ENCODE measurements at places on chromosomes 12 and 14.

- DNase-seq: no peak
These were observed 115.0 kb downstream of the BTG1 start for GRCh38 chr12:92030618-92031017.

DNA sequence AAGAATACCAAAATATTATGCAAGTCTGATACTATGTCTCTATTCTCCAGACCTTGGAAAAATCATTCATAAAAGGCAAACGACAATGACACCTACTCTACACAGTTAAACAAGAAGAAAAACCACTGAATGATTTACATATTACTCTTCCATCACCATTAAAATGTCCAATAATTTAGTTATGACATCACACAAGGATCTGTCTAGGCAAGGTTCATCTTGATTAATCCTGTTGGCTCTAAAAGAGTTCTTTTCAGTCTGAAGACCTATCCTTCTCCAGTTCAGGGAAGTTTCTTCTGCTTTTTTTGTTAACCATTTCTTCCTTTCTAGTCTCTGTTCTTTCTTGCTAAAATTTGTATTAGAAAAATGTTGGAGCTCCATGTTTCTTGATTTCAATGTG, 64.0 kb downstream of the OSBPL8 start:
- no peak for DNase-seq

GRCh38 chr14:95164506-95164905, 7.2 kb upstream of the DICER1 start:
- no peak for DNase-seq

GRCh38 chr12:79069009-79069408, 204.4 kb downstream of the SYT1 start:
- no peak for DNase-seq

DNA sequence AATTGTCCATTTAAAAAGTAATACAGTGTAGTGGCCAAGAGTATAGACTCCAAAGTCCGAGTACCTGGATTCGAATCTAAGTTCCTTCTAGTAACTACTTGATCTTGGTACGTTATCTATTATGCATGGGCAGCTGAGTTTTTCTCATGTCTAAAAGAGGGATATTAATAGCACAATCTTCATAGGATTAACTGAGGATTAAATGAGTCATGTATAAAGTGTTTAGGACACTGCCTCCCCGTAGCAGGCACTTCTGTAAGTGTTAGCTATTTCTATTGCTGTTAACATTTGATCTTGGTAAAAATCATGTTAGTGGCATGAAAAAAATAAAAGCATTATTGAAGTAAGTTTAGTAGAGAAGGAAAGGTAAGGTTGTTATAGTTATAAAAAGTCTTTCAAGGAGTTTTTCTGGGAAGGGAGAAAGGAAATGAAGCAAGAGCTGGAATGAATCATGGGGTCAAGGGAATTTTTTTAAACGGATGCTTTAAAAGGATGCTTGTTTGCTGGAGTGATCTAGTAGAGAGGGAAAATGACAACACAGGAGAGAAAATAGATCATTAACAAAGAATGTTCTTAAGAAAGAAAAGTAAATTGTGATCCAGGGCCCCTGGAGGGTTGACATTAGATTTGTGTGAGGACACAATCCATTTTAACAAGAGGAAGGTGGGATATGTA, 502.2 kb upstream of the USP15 start:
- no peak for DNase-seq
